Bronchial epithelial cell (primary cell): ENCODE measurements at places on chromosomes 13 and 19. TPM values are rescaled to one million over a fixed set of nuclear protein-coding genes. Genes with fewer than 3 reads are reported as not detected.

- no peak for DNase-seq
Observed at GRCh38 chr13:58379221-58379620, 747.7 kb downstream of the PCDH17 start.

DNA sequence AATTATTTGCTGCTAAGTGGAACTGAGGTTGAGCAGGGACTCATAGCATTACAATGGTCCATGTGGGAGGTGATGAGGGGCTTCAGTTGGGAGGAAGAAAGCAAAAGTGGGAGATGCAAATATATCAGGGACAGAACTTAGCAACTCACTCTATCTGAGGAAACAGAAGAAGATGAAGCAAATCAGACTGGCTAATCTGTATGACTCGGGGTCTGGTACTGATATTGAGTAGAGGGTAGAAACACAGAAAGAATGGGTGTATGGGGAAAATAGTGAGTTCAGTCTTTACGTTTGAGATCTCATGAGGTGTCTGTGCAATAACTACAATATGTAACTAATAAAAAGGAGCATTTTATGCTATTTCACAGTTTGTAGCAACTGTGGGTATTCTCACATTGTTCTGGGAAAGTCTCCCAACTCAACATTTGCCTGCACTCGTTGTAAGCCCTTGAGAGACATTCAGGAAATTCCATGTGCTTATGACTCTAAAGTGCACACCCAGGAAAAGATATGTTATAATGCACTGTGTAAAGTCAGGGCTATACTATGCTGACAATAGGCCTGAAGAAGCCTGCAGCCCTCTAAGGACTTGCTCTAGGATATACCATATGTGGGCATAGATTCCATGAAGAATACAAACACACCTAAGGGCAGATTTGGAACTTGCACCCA, 183.5 kb downstream of the SPRY2 start:
- peak; percentile 59 for DNase-seq

HIF3A gene
- 0.13 and 0.53 TPM in 2 replicates for total RNA-seq

- no peak for DNase-seq
Observed at GRCh38 chr19:1880611-1881392, 4.5 kb downstream of the ABHD17A start.

DNA sequence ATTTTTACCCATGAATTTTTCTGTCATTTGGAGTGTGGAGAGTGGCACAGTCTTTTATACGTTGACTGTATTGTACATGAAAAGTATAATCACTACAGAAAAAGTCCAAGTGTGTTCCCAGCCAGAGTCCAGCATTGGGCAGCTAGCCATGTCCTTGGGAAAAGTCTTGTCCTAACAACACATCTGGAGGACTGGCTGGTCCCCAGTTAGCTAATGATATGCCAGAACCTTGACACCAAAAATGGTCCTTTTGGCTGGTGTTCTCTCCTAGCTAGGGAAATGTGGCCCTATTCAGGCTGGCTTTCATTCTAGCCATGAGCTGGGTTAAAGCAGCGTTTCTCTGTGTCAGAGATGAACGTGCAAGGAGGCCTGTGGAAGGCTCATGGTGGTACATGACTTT, 98.9 kb downstream of the ESD start:
- no peak for DNase-seq
